ENCODE measurements at places on chromosomes 4 and X.

- no peak for DNase-seq
These were observed 37.3 kb downstream of the APBB2 start for GRCh38 chr4:41177016-41177415.

- no peak for DNase-seq
These were observed at the start of gene ATP11C for GRCh38 chrX:139932901-139933796. Gene ATP11C, minus strand, starts transcription at chrX:139933053. Its CDS starts 1,011 bp downstream, at chrX:139932042.

DNA sequence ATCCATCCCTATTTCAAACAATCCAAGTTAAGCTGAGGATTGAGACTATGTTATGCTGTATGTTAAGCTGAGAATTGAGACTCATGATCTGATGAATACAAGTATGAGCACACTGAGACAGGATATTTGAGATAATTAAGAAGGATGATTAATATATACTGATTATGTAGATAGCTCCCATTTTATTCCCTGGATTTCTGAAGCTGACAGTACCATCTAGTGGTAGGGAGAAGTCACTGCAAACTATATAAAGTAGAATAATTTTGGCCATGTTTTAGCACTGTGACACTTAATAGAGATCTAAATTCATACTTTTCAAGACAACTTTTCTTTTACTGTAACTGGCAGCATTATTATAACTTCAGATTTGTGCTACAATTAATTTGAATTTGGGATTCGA lies 63.8 kb upstream of the HPRT1 start:
- peak; percentile 4 for DNase-seq

GRCh38 chr4:29900336-29900735 lies 819.8 kb upstream of the PCDH7 start:
- DNase-seq, result no peak

DNA sequence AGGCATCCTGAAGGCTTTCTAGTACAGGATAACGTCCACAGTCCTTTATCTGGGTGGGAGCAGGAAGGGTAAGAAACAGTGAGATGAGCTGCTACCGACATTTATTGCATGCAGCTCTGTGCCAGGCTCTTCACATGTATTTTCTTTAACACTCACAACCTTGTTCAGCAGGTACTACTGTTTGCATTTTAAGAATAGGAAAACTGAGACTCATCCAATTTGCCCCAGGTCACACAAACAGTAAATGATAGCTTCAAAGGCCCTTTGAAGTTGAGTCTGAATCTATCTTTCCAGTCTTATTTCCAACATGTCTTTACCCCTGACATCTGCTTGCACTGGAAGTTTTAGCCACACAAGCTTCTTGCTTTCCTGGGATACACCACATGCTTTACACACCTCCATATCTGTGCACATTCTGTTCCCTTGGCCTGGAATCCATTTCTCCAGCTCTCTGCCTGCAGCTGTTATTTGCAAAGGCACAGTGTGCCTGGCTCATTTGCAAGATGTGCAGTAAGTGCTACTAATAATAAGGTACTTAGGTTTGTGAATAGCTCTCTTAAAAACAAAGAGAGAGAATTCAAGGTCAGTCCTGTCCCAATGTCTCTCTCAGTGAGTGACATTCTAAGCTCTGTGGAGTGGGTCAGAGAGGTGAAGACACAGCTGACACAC lies 61.2 kb downstream of the METTL14 start:
- peak; percentile 48 for DNase-seq

DNA sequence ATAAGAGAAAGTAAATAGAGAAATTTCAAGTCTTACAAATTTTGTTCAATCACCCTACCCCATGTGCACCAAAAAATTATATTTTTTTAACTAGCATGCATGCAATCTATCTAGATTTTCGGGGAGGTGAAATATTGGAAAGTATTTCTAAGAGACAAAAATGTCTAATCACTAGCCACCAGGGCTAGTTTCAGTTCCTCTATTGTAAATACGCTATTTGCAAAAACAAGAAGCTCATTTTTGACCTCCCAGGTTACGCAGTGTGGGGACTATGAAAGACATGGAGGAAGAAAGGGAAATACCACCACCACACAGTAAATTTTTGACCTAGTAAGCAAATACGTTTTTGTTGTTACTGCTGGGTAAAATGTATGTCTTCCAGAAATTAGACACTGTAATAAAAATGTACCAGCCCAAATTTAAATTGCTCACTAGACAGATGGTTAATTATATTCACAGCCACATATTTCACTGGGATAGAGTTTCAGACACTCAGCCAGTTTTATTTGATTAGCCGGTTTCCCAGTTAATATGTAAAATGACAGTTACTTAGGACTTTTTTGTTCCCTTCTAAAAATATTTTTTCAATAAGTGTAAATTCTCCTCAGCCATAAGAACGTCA lies 2.2 kb downstream of the NEXMIF start:
- DNase-seq, result no peak

GRCh38 chrX:123961268-123962005 lies at the start of gene STAG2:
Gene STAG2, plus strand, starts transcription at chrX:123961706. Its CDS starts 60,922 bp downstream, at chrX:124022628.
- peak; percentile 74 for DNase-seq

GRCh38 chr4:150305995-150306394 lies 227.8 kb downstream of the DCLK2 start:
- no peak for DNase-seq

GRCh38 chr4:94833394-94833793 lies 75.6 kb downstream of the BMPR1B start:
- DNase-seq, result no peak
